Lung (tissue), 17 donors: ENCODE measurements at places on chromosomes 7 and 10. TPM values are rescaled to one million over a fixed set of nuclear protein-coding genes. Genes with fewer than 3 reads are reported as not detected.

- H3K36me3 ChIP-seq: no peaks in the 10 kb centered on the region
- H3K27ac ChIP-seq: no peak overlapping the region
- peak; percentile 80 for DNase-seq
- no peaks in the 10 kb centered on the region for H3K4me1 ChIP-seq
Measured at GRCh38 chr7:121547544-121548092, 151.5 kb upstream of the FAM3C start.

- H3K36me3 ChIP-seq: no peaks in the 10 kb centered on the region
- no peak for DNase-seq
- no peak overlapping the region for H3K27ac ChIP-seq
- no peaks in the 10 kb centered on the region for H3K27me3 ChIP-seq
Measured at GRCh38 chr7:123305840-123306375, 106.1 kb upstream of the SLC13A1 start.

The ZNF33B gene
- total RNA-seq: 41.2 TPM

DNA sequence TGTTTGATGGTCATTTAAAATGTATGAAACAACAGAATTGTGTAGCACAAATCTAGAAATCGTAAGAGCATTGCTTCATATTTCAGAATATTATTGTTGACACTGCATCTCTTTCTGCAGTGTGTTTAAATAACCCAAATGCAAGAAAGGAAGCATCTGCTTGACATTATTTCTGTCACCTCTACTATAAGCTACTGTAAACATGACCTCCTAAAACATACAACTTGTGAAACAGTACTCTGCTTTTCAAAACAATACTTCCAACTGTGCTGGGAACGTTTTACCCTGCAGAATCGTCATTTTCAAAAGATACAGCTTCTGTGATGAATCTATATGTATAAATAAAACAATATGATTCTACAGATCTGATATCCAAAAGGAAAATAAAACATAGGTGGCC, 82.0 kb downstream of the RNF133 start:
- no peaks in the 10 kb centered on the region for H3K27me3 ChIP-seq
- no peak overlapping the region for H3K4me3 ChIP-seq
- peaks cover 5% of the 10 kb centered on the region for H3K4me1 ChIP-seq
- peaks cover 2% of the 10 kb centered on the region for H3K36me3 ChIP-seq
- DNase-seq: peak; percentile 69
- no peak overlapping the region for H3K27ac ChIP-seq

- H3K27ac ChIP-seq: no peak overlapping the region
- H3K4me1 ChIP-seq: no peaks in the 10 kb centered on the region
- H3K27me3 ChIP-seq: no peaks in the 10 kb centered on the region
Measured at GRCh38 chr10:43960981-43961380, 312.3 kb upstream of the ZNF32 start.

The DNAH11 gene
- 12.8 TPM for total RNA-seq

The NPSR1 gene
- total RNA-seq: not detected

GRCh38 chr7:131506597-131506996, 49.8 kb downstream of the PODXL start:
- no peak overlapping the region for H3K4me3 ChIP-seq
- DNase-seq: no peak
- no peak overlapping the region for H3K27ac ChIP-seq

DNA sequence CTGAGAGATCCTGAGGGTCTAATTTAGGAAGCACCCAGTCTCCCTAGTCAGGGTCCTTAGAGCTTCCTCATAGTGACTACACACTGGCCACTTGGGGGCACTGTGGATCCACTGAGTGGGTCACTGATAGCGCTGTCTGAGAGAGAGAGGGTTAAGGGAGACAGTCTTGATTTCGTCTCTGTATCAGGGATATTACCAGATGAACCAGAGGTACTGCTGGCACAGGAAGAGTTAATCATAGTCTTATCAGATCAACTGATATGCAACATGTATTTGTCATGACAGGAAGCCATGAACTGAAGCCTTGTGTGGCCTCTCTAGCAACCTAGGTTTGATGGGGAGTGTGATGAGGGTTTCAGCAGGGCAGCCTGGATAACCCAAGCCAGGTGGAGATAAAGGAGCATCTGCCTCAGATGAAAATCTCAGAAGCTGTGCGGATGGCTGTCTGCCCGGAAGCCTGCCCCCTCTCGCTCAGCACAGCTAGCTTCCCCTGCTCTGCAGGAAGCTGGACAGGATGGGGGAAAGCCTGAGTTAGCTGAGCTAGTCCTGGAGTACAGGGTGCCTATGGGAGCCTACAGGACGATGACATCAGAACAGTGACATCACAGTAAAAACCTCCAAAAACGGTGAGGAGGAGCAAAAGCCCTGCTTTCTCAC, 214.0 kb upstream of the PRSS1 start:
- no peak overlapping the region for H3K4me3 ChIP-seq
- H3K36me3 ChIP-seq: no peaks in the 10 kb centered on the region
- peak; percentile 35 for DNase-seq
- H3K4me1 ChIP-seq: no peaks in the 10 kb centered on the region

DNA sequence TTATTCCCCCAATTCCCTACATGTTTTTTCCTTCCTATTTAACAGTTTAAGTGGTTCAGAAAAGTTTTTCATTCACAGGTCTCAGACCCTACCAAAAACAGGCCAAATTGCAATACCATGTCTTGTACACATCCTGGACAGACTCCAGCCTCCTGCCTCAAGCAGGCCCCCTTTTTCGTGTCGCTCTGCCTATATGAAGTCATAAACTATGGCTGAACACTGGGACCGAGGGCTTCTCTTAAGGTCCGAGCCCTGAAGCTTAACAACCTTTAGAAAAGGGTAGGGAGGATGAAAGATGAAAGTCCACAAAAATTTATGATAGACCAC, 1.4 kb downstream of the FBXW4 start:
- peak overlapping the region; percentile 91 for H3K27ac ChIP-seq
- H3K27me3 ChIP-seq: no peaks in the 10 kb centered on the region
- no peaks in the 10 kb centered on the region for H3K36me3 ChIP-seq
- DNase-seq: no peak
- peaks cover 18% of the 10 kb centered on the region for H3K4me1 ChIP-seq
- peak overlapping the region; percentile 95 for H3K4me3 ChIP-seq
